ENCODE measurements at places on chromosomes 2 and 18.

DNA sequence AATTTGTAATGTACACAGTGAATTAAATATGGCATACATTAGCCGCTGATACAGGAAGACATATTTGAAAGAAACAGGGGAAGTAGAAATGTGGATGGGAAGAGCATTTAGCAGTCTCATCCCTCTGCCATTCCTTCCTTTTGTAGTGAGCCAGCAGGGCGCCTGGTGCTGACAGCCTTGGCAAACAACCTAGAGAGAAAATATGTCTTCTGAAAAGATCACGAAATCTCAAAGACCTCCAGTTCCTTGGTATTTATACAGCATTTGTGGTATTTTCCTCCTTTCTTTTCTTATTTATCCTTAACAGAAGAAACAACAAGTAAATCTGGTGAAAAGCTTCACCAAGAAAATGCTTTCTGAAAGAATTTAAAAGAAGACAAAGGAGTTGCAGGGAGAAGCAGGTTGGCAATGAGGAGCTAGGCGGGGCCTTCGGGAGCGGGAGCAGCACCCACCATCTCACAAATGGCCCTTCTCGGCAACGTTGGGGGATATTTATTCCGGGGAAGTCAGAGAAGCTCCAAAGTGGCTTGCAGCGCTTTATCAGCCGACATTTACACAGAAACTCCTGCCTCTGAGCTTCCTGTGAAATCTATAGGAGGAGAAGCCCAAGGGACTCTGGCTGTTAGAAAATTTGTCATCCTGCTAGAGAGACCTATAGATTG, 406.1 kb upstream of the NRP2 start:
- no peak for DNase-seq

GRCh38 chr2:208906330-208906729, 499.7 kb downstream of the PTH2R start:
- DNase-seq: no peak

GRCh38 chr2:122682356-122682755, 926.9 kb downstream of the TSN start:
- DNase-seq: no peak

DNA sequence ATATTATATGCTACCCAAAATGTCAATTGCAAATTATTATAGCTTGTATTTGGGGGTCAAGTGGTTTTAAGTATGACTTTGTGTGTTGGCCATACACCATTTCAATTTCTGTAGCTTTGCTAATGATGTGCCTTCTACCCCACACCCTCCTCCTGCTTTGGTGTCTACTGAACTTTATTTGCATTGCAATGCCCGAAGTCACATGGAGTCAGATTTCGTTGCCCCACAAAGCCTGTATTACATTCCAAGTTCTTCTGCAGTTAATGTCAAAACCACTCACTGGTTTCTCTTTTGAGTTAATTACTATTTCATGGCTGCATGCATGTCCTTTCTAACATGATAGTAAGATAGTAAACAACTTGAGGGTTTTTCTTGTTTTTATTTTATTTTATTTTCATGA, 528.9 kb downstream of the RIT2 start:
- DNase-seq: no peak

DNA sequence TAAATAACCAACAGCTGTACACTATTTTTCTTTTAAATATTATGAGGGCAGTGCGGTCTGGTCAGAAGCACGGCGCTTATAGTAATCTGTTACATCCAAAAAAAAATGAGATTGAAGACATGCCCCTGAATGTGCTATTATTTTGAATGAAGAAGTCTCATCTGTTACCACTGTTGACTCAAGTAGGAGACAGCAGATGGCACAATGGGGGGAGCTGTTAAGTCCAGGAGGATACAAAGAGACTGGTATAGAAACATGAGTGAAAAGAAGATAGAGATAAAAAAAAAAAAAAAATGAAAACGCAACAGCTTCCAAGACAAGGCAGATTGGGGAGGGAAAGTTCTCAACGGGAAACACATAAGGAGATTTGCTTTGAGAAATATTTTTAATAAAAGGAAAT, 425.5 kb upstream of the PKDCC start:
- no peak for DNase-seq

DNA sequence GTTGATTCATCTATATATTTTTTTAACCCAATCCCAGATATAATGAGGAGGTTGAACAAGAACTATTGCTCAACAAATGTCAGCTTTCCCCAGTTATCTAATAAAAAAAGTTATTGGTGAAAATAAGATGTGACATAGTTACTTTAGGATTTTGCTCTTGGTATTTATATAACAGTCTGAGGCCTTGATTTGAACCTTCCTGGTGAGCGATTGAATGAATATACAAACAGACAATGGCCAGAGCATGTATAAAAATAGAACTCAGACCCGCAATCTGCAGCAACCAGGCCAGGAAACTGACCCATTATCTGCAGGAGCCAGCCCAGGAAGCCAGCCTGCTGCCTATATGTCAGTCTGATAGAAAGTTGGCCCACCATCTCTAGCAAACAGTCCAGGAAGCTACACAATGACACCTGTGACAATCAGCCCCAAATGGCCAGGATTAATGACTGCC, 81.6 kb downstream of the HS6ST1 start:
- peak; percentile 66 for DNase-seq

GRCh38 chr2:109333414-109334210, 204.6 kb downstream of the SH3RF3 start:
- no peak for DNase-seq
